Astrocyte of the spinal cord (primary cell): ENCODE measurements at places on chromosomes 11 and 22.

GRCh38 chr11:134682577-134682976, 270.5 kb upstream of the B3GAT1 start:
- no peak for DNase-seq

- no peak for DNase-seq
These were observed 110.8 kb downstream of the CEP164 start for GRCh38 chr11:117438371-117439000.

- DNase-seq = peak; percentile 96
These were observed 26.8 kb downstream of the RPL3 start for GRCh38 chr22:39292561-39293074.

DNA sequence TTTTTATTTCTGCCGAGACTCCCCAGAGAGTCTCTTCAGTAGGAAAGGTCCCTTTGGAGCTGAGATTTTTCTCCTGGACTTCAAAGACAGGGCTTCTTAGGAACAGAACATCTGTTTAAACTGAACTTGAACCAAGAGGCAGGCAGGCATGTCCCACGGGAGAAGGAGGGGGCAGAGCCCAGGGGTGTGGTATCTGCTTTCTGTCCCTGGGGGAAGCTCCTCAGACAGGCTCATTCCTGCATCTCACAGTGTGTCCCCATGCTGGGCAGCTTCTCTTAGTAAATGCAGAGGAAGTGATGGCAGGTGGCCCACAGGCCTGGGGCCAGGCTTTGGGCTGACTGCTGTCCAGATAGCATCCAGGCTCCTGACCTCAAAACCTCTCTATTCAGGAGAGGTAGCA, 47.3 kb downstream of the TSPAN18 start:
- no peak for DNase-seq

- peak; percentile 94 for DNase-seq
These were observed 13.6 kb downstream of the MRPL21 start for GRCh38 chr11:68889948-68890446.

- no peak for DNase-seq
These were observed 220.6 kb upstream of the ISX start for GRCh38 chr22:34845391-34845790.

- no peak for DNase-seq
These were observed 38.5 kb upstream of the NFRKB start for GRCh38 chr11:129933891-129934290.

GRCh38 chr22:45999379-45999971, 22.5 kb upstream of the WNT7B start:
- DNase-seq = no peak
